ENCODE measurements at places on chromosomes 12 and 14. TPM values are rescaled to one million over a fixed set of nuclear protein-coding genes. Genes with fewer than 3 reads are reported as not detected.

DNA sequence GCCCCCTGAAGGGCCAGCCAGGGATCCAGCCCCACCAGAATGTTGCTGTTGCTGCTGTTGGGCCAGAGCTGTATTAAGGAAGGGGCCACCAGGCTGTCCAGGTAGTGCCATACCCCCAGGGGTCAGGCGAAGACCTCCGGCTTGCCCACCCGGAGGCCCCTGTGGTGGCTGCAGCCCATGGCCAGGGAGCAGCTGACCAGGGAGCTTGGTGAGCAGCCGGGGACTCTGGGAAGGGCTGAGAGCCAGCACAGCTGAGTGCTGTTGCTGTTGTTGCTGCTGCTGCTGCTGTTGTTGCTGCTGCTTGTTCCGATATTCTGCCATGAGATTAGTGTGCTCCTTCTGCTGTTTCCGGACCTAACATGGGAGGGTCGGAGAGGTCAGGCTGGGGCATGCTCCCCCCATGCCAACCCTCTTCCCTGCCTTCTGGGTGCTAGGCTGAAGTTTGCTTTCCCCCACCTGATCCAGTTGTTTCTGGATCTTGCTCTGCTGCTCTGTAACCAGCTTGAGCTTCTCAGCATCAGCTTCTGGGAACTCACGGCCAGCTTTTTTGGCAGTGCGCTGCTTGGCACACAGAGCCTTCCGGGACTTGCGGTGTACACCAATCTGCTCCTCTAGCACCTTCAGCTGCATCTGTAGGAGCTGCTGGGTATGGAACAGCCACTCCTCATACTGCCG lies 15.2 kb upstream of the PRKAG1 start:
- no peak for DNase-seq

DNA sequence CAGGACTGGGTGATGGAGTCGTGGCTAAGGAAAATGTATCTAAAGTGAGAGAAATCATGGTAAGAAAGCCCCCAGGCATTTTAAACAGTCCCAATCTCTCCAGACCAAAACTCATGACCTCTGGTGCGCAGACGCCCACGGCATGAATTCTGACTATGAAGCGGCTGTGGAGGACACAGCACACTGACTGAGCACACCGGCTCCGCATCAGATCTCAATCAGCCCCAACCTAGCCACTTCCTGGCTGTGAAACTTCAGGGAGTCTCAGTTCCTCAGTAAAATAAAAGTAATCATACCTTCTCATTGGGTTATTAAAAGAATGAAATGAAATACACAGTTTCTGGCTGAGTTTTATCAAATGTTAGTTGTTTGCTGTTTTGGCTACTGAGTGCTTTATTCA lies 38.7 kb downstream of the SETD3 start:
- no peak for DNase-seq

GRCh38 chr14:55964821-55965220 lies 153.4 kb upstream of the PELI2 start:
- DNase-seq = no peak

DNA sequence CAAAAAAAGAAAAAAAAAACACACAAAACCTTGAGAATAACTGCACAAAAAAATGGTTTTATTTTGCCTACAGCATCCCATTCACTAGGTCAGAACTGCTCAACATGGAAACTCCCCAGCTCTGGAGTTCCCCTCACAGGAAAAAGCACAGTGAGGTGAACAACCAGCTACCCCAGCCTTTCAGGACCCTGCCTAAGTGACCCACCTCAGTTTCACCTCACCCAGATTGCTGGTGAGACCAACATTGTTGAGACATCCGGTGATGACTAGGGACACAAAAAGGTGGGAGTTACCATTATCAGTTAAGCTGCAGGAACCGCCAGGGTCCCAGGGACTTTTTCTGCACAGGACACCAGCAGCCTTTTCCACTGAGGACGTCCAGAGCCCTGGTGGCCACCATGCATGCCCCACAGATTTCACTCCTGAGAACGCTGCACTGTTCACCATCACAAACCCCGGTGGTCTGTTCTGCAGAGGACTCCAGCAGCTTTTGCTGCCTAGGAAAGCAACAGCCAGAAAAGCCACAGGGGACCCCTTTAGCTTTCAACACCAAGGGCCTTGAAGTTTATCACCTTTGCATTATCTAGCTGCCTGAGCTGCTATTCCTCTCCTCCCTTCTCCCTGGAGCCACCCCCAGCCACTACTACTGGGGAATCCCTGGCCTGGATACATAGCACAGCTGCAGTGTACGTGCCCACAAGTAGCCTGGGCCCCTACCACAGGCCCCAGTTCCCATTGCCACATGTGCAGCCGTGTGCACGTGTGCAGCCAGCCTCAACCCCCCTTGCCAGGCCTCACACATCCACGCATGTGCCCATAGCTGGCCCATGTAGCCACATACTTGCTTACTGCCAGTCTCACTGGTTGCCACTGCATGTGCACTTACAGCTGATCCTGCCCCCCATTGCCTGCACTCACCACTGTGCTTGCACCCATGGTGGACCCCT lies 62.5 kb upstream of the FAR2 start:
- no peak for DNase-seq

- DNase-seq = no peak
Measured at GRCh38 chr12:84922693-84923092, 10.1 kb upstream of the SLC6A15 start.

DNA sequence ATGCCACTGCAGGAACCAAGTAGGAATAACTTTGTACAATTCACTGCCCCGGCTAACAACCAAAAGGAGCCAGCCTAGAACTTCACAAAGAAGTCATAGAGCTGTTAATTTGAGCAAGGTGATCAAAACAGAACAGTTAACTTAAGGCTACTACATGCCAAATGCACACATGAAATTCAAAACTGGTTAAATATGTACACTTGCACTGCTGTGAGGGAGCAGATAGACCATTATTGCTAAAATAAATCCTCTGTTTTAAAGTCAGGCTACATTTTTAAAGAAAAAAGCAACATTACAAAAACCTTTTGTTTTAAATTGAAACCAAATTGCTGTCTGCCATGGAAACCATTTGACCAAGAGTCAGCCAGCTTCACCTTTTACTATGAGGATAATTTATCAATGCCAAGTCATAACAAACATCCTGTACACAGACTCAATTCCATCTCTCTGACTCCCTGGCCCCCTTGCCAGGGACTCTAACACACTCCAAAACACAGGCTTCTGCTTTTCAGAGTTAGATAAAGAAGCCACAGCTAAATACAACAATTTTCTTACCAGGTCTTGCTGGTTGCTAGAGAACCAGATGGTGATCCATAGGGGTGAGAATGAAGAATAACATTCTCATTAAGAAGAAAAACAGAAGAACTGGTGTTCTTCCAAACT lies 84.0 kb downstream of the LRP6 start:
- no peak for DNase-seq

DNA sequence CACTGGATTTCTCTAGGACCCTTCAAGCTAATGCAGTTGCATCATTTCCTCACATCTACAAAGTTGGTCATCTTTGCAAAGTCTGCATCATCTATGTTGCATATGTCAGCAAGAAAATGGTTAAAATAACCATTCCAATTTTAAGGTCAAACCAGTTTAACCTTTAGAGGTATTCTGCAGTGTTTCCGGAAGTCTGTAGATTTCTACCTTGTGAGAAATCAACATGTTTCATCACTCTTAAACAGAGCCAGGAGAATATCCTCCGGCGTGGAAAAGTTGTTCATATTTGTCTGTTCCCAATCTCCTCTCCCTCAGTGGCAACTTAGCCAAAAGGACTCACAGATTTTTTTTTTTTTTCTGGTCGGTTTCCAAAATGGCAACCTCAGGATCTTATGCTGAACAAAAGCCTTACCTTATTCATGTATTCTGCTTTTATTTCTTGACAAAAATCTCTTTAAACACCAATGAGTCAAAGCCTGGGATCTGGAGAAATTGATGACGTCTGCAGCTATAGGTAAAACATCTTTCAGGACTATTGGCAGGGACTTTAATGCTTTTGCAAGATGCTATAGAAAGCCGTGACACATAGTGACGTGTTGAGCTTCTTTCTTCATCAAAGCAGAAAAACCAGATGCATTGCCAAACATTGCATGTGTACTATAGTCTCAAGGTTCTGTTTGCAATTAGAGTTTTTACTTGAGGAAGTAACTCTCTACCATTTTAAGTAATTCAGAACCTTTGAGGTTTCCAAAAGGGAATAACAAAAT lies 16.0 kb upstream of the CDK17 start:
- no peak for DNase-seq

GRCh38 chr12:79151956-79152355 lies 287.4 kb downstream of the SYT1 start:
- DNase-seq = no peak

DNA sequence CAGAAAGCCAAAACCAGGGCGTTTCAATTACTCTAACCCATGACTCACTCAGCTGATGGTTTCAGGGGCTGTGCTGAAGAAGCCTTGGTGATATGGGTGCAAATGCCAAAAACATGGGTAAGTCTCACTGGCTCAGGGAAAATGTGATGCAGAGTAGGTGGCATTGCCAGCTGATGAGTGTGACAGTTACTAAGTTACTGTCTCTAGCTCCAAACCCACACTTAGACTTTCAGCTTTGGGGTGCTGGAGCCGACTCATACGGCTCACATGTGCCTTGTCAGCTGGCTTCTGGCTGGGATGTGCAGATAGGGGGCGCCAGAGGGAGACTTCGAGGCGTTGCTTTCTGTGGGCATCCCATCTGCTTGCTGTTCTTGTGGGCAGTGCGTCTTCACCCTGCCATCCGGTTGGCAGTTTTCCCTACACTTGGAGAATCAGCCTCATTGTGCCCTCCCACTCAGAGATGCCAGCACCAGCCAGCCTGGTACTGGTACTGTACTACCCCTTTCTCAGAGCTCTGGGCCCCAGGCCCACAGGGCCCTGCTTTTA lies 11.1 kb upstream of the KRT7 start:
- peak; percentile 65 for DNase-seq

- no peak for DNase-seq
Measured at GRCh38 chr14:80419345-80419744, 208.0 kb upstream of the DIO2 start.

DNA sequence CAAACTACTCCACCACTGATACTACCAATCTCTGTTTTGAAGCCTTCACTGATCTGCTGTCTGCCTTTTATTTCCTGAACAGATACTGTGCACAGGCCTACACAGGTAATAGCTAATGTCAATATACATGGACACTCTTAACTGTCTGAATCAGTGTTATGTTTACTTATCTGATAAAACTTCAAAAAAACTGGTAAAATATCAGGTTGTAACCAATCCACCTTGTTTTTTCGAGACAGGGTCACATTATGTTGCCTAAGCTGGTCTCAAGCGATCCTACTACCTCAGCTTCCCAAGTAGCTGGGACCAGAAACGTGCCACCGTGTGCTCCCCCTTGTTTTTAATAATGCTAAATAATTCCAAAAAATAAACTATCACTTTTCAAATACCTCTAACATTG lies 43.5 kb downstream of the HECTD1 start:
- no peak for DNase-seq

- DNase-seq = no peak
Measured at GRCh38 chr14:89507926-89508460, 91.0 kb upstream of the FOXN3 start.

DNA sequence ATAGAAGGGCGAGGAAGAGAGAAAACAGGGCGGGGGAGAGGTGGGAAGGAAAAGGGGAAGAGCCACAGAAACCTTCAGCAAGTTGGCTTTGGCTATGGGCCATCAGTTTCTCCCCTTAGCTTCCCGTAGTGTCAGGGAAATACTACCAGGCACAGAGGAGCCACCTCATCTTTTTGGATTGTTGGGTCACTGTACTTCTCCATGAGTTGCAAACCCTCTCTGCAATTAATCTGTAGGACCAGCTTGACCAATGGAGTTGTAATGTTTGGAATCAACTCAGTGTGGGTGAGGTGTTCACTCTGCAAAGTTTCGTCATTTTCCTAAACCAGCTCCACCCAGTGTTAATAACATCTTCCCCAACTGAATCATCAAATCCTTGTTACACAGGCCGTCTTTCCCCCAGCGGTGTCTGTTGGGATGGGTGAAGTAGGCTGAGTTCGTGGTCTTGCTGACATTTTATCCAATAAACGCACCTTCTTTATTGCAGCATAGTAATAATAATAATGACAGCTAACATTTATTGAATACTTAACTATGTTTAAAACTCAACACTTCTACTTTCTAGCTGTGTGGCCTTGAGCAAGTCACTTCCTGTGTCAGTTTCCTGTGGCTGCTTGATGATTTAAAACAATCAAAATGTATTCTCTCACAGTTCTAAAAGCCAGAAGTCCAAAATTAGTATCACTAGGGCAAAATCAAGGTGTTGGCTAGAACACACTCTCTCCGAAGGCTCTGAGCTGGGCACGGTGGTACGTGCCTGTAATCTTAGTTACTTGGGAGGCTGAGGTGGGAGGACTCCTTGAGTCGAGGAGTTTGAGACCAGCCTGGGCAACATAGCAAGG lies 8.1 kb upstream of the GLTP start:
- DNase-seq = no peak

DNA sequence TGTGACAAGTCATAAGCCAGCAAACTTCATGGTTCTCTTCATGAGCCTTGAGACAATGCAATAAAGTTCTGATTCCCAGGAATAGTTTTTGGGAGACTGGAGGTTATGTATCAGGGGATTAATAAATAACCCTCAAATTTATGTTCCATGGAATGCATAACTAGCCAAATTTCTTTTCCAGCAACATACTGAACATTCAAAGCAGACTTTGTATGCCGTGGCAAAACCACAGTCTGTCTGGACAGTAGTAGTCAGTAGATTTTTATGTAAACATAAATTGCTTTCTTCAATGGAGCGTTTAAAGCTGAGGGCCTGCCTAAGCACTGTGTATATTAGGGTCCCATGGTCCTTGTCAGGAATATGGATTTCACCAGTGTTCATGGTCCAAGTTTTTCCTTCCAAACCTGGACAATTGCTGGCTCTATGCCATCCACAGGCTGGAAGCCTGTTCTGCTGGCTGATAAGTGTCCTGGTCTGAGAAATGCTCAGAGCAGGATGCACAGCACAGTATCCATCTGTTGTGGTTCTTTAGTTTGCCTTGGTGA lies 144.9 kb downstream of the SRGAP1 start:
- no peak for DNase-seq

Gene B3GNT4
- 0.19 TPM for total RNA-seq

Gene FITM1
- total RNA-seq = 0.42 TPM

Gene MPHOSPH9
- total RNA-seq = 95.4 TPM

Gene IQSEC3
- total RNA-seq = 1.1 TPM

Gene SLC6A15
- 2.8 TPM for total RNA-seq

Measured in neural crest cell (in vitro differentiated cells).